ENCODE measurements at places on chromosomes 3 and 15.

DNA sequence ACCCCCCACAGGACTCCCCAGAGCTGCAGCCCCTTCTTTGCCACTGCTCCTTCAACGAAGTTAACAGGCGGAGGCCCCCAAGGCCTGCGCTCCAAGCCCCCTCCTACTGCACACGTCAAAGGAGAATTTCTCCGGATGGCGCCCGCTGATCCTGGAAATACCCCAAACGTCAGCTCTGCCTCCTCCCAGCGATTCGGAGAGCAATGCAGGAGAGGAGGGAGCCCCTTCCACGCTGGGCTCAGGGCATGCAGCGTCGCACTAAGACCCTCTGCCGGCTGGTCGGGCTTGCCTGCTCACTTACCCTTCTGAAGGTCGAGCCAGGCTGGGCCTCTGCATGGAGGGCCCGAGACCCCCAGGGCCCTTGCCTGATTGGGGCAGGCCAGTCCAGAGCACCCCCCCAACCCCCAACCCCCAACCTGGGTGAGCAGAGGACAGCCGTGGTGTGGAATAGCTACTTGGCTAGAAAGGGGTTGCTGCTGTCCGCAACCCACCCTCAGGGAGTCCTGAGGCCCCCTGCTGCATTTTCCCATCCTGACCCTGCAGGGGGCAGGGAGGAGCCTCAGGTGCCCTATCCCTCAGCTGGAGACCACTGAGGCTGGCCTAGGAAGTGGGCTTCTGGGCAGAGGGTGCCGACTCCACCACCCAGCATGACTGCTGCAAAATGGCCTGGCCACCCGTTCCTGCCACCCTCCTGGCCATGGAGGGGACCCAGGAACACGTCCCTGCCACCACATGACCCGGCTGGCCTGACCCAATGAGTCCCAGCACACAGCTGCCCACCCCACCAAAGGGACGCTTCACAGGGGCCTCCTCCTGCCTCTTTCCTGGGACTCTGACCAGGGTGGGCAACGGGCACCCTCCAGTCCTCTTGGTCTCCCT, 976 bp downstream of the ATP2B2 start:
- no peaks in the 10 kb centered on the region for H3K36me3 ChIP-seq
- H3K27me3 ChIP-seq: peaks cover 17% of the 10 kb centered on the region
- DNase-seq: no peak
- H3K27ac ChIP-seq: no peak overlapping the region

DNA sequence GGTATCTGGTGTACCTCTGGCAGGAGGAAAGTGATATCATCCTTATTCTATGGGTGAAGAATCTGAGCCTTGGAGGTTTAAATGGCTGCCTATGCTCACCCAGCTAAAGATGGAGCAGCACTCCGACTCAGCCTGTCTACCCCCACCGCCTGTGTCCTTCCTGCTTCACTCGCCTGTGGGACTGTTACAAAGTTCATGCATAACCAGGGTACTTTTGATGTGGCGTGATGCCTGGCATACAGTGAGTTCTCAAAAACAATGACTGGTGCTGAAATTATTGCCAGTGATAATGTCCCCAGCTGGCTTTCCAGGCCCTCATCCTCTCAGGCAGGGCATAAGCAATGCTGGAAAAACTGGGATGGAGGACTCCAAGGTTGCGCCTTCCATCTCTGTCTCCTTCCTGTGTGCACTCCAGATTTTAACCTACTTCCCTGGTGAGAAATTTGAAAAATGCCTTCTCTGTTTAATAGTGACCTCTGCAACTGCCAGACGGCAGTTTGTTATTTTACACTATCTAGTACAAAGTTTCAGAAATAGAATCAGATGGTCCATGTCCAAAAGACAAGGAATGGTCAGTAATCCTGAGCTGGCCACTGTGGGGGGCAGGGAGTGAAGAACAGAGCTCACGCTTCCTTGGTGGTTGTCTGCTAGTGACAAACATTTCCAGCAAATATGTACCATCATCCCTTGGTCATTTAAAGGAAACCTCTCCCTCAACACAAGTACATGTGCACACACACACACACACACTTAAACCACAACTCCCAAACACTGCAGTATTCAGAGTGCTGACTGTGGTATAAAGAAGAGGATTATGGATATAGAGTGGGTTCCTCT, 86.5 kb upstream of the NMNAT3 start:
- no peaks in the 10 kb centered on the region for H3K27me3 ChIP-seq
- H3K36me3 ChIP-seq: no peaks in the 10 kb centered on the region
- DNase-seq: no peak

DNA sequence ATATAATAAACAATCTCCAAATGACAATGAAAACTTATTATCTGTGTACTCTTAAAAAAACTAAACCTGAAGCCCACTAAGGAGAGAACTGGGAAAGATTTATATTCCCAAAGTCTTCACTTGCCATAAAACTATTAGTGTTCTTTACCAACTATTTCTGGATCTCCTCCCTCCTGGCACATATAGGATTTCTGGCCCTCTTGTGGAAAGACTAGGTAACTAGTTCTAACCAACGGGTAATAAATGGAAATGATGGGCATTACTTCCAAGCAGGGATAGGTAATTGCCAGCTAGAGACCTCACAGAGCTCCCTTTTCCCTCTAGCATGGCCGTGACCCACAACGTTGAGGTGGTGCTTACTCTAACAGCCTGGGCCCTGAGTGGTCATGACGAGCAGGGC, 110.1 kb downstream of the DNAH12 start:
- no peak overlapping the region for H3K27ac ChIP-seq
- no peak overlapping the region for H3K4me3 ChIP-seq
- H3K27me3 ChIP-seq: peaks cover 7% of the 10 kb centered on the region
- no peaks in the 10 kb centered on the region for H3K4me1 ChIP-seq
- no peaks in the 10 kb centered on the region for H3K36me3 ChIP-seq

GRCh38 chr3:61560517-61561373, 626 bp upstream of the PTPRG start:
- H3K4me3 ChIP-seq: peak overlapping the region; percentile 78
- peaks cover 10% of the 10 kb centered on the region for H3K4me1 ChIP-seq
- DNase-seq: peak; percentile 56
- H3K36me3 ChIP-seq: no peaks in the 10 kb centered on the region
- H3K27ac ChIP-seq: no peak overlapping the region

DNA sequence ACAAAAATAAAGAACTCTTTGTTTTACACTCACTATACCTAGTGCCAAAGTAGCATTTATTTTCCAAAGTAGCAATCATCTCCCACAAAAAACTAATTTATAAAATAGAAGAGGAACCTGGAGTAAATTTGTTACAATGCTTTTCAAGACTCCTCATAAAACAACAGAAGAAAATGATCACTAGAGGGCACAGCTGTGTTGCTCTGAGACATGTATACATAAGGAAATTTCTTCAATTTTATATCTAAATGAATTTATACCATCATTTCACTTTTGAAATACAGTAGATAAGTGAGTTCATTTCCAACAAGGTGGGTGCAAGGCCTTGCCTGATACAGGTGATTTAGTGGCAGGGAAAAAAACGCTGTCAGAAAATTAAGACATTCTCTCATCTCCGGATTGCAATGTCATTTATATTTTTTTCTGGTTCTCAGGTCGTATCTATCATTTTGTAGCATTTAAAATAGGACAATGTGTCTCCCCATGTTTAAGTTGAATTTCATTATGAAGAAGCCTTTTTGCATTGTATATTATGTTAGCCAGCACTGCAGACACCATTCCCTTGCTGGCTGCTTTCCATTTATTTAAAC, 25.3 kb upstream of the ARHGEF26 start:
- no peaks in the 10 kb centered on the region for H3K36me3 ChIP-seq
- H3K4me1 ChIP-seq: no peaks in the 10 kb centered on the region
- H3K27me3 ChIP-seq: no peaks in the 10 kb centered on the region

- H3K27ac ChIP-seq: no peak overlapping the region
- H3K27me3 ChIP-seq: peaks cover 13% of the 10 kb centered on the region
Observed at GRCh38 chr3:124486324-124486723, 243.9 kb upstream of the UMPS start.

GRCh38 chr15:98730860-98731711, 82.7 kb downstream of the IGF1R start:
- peaks cover 3% of the 10 kb centered on the region for H3K36me3 ChIP-seq
- H3K27ac ChIP-seq: no peak overlapping the region
- no peak for DNase-seq
- H3K27me3 ChIP-seq: no peaks in the 10 kb centered on the region
- no peak overlapping the region for H3K4me3 ChIP-seq

- peaks cover 13% of the 10 kb centered on the region for H3K36me3 ChIP-seq
- H3K4me3 ChIP-seq: no peak overlapping the region
- no peak for DNase-seq
- no peak overlapping the region for H3K27ac ChIP-seq
- H3K27me3 ChIP-seq: no peaks in the 10 kb centered on the region
Observed at GRCh38 chr15:76433798-76434400, 97.3 kb downstream of the ISL2 start.

- H3K4me1 ChIP-seq: no peaks in the 10 kb centered on the region
- H3K4me3 ChIP-seq: no peak overlapping the region
- no peak overlapping the region for H3K27ac ChIP-seq
- no peaks in the 10 kb centered on the region for H3K36me3 ChIP-seq
- DNase-seq: no peak
Observed at GRCh38 chr3:33958661-33959060, 160.2 kb downstream of the PDCD6IP start.

DNA sequence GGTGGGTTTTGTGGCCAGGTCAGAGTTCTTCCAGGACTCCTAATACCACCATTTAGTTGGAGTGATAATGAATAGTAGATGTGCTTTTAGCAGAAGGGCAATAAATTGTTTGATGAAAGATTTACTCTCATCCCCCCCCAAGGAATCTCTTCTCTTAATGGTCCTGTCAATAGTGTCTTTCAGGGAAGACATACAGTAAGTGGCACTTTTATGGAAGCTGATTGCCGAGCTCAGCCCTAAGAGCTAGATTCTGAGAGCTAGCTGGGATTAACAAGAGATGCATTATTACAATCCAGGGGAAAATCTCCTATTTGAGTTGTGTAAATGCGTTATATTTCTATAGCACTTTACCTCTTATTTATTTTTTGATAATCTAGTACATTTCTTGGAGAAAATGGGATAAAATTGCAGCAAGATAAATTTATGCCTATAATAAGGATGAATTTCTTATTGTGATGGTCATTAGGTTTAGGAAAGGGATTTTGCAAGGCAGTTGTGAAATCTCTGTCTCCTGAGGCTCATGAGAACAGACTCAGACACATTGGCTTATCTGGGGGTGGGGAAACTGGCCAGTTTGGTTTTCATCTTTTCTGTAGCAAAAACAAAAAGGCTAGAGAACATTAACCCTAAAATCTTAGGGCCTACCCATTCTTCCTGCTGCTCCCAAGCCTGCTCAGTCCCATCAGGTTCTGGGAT, 41.6 kb upstream of the CLSTN2 start:
- no peak overlapping the region for H3K27ac ChIP-seq
- no peak for DNase-seq
- H3K36me3 ChIP-seq: no peaks in the 10 kb centered on the region
- H3K27me3 ChIP-seq: no peaks in the 10 kb centered on the region

DNA sequence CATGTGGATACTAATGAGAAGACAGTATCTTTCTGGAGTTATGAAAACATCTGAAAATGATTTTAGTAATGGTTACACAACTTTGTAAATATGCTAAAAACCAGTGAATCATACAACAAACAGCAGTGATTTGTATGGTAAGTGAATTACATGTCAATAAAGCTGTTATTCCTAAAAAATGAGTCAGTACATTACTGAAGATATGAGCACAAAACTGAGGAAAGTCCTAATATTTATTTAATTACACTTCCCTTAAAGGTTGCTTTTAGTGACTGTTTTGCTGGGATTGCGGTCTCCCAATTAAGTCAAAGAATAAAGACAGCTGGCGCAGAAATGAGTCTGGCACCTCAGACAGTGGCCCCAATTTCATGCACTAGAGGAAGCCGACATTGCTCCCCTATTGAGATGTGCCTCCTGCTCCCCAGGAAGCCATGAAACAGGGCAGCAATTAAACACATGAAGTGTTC, 50.9 kb upstream of the FSIP1 start:
- H3K4me3 ChIP-seq: no peak overlapping the region
- H3K27ac ChIP-seq: no peak overlapping the region
- no peaks in the 10 kb centered on the region for H3K36me3 ChIP-seq
- H3K27me3 ChIP-seq: peaks cover 47% of the 10 kb centered on the region
- no peak for DNase-seq
- no peaks in the 10 kb centered on the region for H3K4me1 ChIP-seq

DNA sequence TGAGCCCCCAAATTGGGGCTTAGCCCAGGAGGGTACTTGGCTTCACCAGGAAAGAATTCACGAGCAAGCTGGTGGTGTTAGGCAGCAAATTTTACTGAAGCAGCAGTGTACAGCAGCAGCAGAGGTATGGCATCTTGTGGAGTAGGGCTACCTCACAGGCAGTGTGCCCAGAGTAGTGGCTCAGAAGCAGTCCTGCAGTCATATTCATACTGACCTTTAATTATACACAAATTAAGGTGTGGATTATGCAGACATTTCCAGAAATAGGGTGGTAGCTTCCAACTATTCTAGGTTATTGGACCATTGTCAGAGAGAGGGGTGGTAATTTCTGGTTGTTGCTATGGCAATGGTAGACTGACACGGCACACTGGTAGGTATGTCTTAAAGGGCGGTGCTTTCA, 20.7 kb upstream of the CADPS start:
- no peaks in the 10 kb centered on the region for H3K27me3 ChIP-seq
- no peaks in the 10 kb centered on the region for H3K36me3 ChIP-seq
- no peak overlapping the region for H3K4me3 ChIP-seq
- no peaks in the 10 kb centered on the region for H3K4me1 ChIP-seq
- DNase-seq: no peak
- H3K27ac ChIP-seq: no peak overlapping the region
